CD8-positive, alpha-beta memory T cell (primary cell): ENCODE measurements at places on chromosomes 3 and 15. TPM values are rescaled to one million over a fixed set of nuclear protein-coding genes. Genes with fewer than 3 reads are reported as not detected.

The AMIGO3 gene
- 1.5 TPM for polyA plus RNA-seq

The XPC gene
- polyA plus RNA-seq, result 44.0 TPM

The NEO1 gene
- 3.9 TPM for polyA plus RNA-seq

The RASL12 gene
- not detected for polyA plus RNA-seq

The NDN gene
- 0.81 TPM for polyA plus RNA-seq

The CPEB1 gene
- polyA plus RNA-seq, result 1.2 TPM

The GOLGA8T gene
- not detected for polyA plus RNA-seq

The CACNA2D2 gene
- polyA plus RNA-seq, result 2.6 TPM

The CSTA gene
- polyA plus RNA-seq, result not detected

The BFSP2 gene
- 0.82 TPM for polyA plus RNA-seq

The TMEM87A gene
- polyA plus RNA-seq, result 66.3 TPM

The TICRR gene
- not detected for polyA plus RNA-seq

The GOLGA8F gene
- not detected for polyA plus RNA-seq

The GABRA5 gene
- polyA plus RNA-seq, result not detected

The HAPLN3 gene
- 24.6 TPM for polyA plus RNA-seq

The SNTN gene
- polyA plus RNA-seq, result not detected

The BRPF1 gene
- polyA plus RNA-seq, result 27.0 TPM

The FOXB1 gene
- 0.10 TPM for polyA plus RNA-seq

The ASB14 gene
- polyA plus RNA-seq, result 0.24 TPM

The ALG3 gene
- 73.2 TPM for polyA plus RNA-seq

The MORC1 gene
- not detected for polyA plus RNA-seq

The AMT gene
- polyA plus RNA-seq, result 0.62 TPM

The GATA2 gene
- polyA plus RNA-seq, result not detected

The ARHGAP11A gene
- polyA plus RNA-seq, result 3.6 TPM

The HDC gene
- not detected for polyA plus RNA-seq

The PLCB2 gene
- 34.8 TPM for polyA plus RNA-seq

The GOLGA8J gene
- not detected for polyA plus RNA-seq

The HRG gene
- not detected for polyA plus RNA-seq

The CCR9 gene
- polyA plus RNA-seq, result 1.4 TPM

The C3orf85 gene
- not detected for polyA plus RNA-seq

The ITIH1 gene
- polyA plus RNA-seq, result not detected

The PAK6 gene
- 2.8 TPM for polyA plus RNA-seq

The PLA2G4D gene
- polyA plus RNA-seq, result not detected

The TRIM42 gene
- not detected for polyA plus RNA-seq

The GOLGA6B gene
- polyA plus RNA-seq, result not detected

The GP5 gene
- 1.3 TPM for polyA plus RNA-seq

The ANKUB1 gene
- not detected for polyA plus RNA-seq

The ACOX2 gene
- not detected for polyA plus RNA-seq

The RASA2 gene
- 39.2 TPM for polyA plus RNA-seq

The GNAT1 gene
- polyA plus RNA-seq, result not detected

The GOLGA8M gene
- not detected for polyA plus RNA-seq

The TNIK gene
- 17.7 TPM for polyA plus RNA-seq

The DZIP1L gene
- polyA plus RNA-seq, result not detected

The CHRNB4 gene
- not detected for polyA plus RNA-seq

The NME9 gene
- polyA plus RNA-seq, result 0.44 TPM

The SEMA3F gene
- polyA plus RNA-seq, result not detected

The LNP1 gene
- polyA plus RNA-seq, result 0.71 TPM

The ADGRG7 gene
- not detected for polyA plus RNA-seq
